ENCODE measurements at places on chromosomes 12 and 14.

DNA sequence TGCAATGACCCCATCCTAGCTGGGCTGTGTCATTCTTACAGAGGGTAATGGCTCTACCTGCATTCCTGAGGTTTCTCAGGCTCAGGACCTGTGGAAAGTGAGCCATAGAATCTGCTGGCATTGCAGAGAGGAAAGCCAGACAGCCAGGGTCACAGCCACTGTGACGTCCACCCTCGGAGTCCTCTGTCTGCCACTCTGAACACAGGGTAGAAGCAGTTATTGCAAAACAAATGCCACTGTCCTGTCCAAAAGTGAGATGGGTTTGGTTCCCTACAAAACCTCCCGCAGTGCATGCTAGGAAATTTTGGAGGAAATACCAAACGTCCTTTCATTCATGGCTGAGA is 37.8 kb downstream of the TNFAIP2 start:
- DNase-seq = no peak

GRCh38 chr12:80472911-80473500 is 29.0 kb downstream of the PTPRQ start:
- peak; percentile 4 for DNase-seq

DNA sequence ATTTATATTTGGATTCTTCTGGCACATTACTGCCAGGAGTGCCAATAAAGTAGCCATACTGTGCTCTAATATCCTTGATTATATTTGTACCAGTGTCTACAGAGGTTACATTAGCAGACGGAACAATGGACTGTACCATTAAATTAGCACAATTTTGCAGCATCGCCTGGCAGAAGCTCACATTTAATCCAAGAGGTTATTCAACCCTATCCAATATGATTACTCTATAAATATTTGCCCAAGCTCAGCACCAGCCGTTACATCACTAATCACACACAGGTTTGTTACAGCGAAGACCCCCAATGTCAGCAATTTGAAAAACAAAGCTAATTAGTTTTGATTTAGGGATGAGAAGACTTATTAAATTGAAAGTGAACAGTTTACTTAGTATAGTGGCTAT is 16.9 kb upstream of the MGST1 start:
- no peak for DNase-seq

GRCh38 chr12:112527082-112527481 is 108.3 kb downstream of the PTPN11 start:
- no peak for DNase-seq

DNA sequence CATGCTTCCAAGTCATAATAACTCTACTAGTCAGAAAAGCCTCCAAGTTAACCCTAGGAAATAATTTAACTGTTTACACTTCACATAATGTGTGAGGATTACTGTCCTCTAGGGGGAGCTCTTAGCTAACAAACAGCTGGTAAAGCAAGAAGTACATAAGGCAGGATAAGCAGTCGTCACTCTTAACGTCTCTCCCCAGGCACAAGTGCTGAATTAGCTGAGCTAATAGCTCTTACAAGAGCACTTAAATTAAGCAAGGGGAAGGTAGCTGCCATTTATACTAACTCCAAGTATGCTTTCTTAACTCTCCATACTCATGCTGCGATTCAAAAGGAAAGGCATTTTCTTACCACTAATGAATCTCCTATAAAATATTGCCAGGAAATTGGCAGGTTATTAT is 79.3 kb upstream of the TSPAN11 start:
- DNase-seq = no peak

GRCh38 chr12:123474485-123475245 is 16.7 kb downstream of the SNRNP35 start:
- no peak for DNase-seq

GRCh38 chr14:71682337-71682736 is 249.9 kb upstream of the RGS6 start:
- no peak for DNase-seq

DNA sequence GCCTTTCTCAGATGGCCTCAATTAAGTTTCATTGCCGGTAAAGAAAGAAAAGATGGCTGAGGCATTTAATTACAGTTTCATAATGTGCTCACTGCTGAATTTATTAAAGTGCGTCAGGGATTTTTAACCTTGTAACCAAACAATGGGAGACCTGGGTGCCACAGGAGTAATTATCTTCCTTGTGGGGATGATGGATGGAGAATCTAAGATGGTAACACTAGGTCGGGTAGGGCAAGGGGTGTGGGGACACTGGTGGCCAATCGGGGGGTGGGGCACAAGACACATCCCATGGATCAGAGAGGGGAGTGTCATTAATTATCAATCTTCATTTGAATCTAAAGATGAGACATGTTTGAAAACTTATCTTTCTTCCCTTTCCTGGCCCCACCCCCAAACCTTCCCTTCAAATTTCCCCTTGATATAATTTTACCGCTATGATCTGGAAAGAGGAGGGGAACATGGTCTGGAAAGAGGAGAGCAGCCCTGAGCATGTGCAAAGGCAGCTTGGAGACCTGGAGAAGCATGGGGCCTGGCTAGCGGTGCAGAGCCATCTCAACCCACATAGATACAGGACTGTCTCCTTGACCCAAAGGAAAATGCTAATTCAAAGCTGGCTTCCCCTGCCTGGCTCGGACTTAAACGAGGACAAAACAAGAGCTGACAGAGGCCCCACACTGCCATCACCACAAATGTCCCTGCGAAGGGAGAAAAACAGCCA is 231.3 kb upstream of the NOS1 start:
- DNase-seq = no peak

DNA sequence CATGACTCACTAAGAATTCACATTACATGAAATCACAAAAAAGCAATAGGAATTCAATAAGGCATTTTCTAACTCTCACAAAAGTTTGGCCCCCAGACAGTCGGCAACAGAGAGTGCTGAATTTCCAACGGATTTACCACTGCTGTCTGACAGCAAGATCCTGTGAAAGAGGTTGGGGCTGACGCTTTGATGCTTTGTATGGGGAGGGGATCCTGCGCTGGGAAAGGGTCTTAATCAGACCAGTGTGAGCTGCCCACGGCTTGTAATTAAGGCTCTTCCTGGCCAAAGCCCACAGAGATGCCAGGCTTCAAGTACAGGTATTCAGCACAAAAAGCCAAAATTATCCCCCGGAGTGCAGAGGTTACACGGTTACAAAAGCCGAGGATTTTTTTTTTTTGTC is 66.8 kb upstream of the TMCC3 start:
- no peak for DNase-seq

- DNase-seq = no peak
Measured at GRCh38 chr12:81819991-81820633, 61.0 kb upstream of the PPFIA2 start.

DNA sequence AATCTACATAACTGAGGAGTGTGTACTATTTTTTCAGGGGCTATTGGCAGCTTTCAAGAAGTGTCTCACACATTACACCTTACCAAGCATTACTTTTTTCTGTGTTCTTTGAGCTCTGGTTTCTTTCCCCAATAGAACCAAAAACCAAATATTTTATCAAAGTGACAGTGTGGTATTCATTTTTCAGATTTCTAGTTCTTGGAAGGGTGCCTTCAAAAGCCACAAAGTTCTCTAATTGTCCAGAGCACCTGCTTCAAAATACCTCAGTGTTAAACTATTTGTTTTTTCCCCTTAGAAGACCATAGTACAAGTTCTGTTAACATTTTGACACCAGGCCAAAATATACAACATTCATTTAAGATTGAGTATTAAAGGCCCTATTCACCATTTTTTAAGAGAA is 515.7 kb downstream of the ETNK1 start:
- DNase-seq = no peak

GRCh38 chr12:121754836-121755235 is 38.7 kb downstream of the RHOF start:
- no peak for DNase-seq

- DNase-seq = no peak
Measured at GRCh38 chr12:28223025-28223554, 32.8 kb downstream of the CCDC91 start.

DNA sequence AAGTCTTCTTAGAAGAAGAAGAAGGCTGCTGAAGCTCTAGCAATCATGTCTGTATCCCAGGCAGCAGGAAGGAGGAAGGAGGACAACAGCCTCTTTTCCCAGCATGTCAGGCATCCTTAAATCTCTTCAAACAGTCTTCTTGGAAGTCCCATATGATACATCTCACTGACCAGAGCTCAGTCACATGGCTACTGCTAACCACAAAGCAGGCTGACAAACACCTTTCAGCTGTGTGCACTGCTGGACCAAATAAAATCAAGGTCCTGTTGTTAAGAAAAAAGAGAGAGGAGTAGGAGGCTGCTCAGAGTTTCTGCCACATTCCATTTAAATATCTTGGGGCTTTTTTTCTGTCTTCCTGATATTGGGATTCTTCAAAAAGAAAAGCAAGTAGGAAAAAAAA is 203.4 kb upstream of the PELI2 start:
- DNase-seq = no peak

GRCh38 chr14:91716999-91717398 is 14.9 kb downstream of the CATSPERB start:
- no peak for DNase-seq

DNA sequence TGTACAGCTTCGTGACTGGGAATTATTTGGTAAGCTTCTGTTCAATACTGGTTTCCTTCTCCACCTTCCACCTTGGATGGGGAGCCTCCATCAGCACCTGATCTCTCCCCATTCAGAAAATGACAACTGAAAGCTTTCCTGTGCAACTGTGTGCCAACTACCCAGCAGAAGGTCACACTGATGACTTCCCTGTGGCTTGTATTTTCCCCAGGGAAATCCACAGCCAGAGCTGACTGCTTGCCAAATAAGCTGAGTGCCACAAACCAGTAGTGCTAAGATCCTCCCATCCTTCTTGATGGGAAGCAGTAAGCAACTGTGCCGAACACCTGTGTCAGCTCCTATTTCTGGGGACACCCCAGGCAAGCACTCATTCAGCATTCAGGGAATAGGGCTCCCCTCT is 257.2 kb upstream of the SOX5 start:
- no peak for DNase-seq

DNA sequence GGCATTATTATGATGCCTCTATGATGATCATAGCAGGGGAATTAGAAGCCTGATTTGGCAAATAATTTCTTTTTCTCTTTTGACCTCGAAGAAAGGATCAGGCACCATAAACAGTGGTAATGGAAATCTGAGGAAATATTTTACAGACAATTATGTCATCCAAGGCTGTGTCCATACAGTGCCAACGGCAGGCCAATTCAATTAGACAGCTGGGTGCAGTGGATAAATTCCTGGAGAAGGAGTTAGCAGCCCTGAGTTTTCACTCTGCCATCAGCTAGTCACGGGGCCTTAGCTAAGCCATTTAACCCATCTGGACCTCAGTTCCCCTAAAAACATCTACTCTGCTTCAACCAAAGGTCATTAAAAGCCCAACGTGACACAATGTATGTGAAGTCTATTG is 4.1 kb downstream of the TPH2 start:
- no peak for DNase-seq

DNA sequence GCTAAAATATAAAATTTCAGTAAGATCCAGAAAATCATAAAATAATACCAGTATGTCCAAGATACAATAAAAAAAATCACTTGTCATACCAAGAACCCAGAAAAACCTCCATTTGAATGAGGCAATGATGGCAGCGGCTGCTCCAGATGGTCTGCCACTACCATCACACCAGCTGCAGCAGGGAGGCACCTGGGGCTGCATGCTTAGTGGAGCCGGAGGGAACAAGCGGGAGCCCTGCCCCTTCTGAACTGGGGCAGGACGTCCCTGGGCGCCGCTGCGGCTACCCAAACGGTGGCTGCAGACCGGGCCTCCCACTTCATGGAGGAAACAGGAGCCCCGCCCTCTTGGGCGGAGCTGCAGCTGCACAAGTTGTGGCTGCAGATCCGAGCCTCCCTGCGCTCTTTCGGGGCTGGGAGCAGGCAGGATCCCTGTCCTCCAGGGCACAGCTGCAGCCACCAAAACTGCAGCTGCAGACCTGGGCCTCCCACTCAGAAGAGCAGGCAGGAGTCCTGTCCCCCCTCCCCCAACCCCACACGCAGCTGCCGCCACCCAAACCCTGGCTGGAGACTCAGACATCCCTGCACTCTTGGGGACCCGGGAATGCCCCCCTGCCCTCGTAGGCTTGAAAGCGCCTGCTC is 36.1 kb upstream of the OR5AU1 start:
- peak; percentile 75 for DNase-seq

- DNase-seq = no peak
Measured at GRCh38 chr14:62077676-62078261, 315.5 kb downstream of the SNAPC1 start.

GRCh38 chr12:51676875-51677274 is 85.8 kb downstream of the SCN8A start:
- no peak for DNase-seq

DNA sequence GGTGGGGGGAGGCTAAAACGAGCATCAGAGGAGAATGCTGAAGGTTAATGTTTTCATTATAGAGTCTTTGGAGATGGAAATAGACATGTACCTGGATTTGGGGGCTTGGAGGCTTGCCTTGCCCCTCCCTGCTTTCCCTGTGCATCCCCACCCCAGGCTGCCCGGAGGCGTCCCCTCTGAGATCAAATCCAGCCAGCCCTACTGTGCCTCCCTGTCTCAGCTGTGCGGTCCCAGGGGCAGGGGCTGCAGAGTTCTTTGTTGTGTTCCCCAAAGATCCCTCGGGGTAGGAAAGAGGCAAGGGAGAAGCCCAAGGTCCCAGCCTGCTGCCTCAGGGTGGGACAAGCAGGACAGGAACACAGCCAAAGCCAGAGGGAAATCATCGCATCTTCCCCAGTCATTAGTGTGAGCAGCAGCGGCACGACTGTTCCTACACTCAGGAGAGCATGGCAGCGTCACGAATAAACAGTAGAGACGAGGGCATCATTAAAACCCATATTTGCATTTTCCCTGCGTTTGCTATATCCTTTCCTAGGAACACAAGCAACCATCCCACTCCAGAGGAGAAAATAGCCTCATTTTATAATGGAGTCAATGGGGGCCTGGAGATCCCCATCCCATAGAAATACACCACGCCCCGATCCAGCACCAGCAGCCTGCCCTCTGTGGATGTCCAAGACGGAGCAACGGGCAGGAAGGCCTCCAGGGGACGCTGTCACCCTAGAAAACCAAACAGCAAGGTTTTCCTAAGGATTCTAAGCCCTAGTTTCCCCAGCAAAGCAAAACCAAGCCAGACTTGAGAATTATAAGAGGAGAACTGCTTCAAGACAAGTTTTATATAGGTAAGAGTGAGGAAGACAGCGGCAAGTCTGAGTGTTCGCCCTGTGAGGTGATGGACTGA is 32.4 kb downstream of the ANO2 start:
- peak; percentile 50 for DNase-seq

GRCh38 chr12:52149651-52150241 is 42.1 kb downstream of the KRT80 start:
- no peak for DNase-seq

DNA sequence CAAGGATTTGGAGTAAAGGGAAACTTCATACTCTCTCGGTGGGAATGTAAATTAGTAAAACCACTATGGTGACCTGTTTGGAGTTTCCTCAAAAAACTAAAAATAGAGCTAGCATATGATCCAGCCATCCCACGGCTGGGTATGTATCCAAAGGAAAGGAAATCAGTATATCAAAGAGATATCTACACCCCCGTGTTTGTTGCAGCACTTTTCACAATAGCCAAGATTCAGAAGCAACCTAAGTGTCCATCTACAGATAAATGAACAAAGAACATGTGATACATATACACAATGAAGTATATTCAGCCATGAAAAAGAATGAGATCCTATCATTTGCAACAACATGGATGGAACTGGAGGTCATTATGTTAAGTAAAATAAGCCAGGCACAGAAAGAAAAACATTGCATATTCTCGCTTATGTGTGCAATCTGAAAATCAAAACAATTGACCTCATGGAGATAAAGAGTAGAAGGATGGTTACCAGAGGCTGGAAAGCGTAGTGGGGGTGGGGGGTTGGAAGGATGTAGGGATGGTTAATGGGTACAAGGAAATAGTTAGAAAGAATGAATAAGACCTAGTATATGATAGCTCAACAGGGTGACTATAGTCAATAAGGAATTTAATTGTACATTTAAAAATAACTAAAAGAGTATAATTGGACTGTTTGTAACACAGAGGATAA is 468.0 kb downstream of the BCAT1 start:
- DNase-seq = no peak

All from HEK293T (cell line).